Aortic smooth muscle cell (primary cell): ENCODE measurements at places on chromosomes 11 and 22. TPM values are rescaled to one million over a fixed set of nuclear protein-coding genes. Genes with fewer than 3 reads are reported as not detected.

Gene TEX12
- total RNA-seq: 0.12 and 0.13 TPM in 2 replicates

Gene KRTAP5-11
- total RNA-seq: not detected in 2 replicates

Gene ANO9
- not detected in 2 replicates for total RNA-seq

Gene MYO18B
- 1.2 and 11.1 TPM in 2 replicates for total RNA-seq

Gene SLC6A5
- total RNA-seq: not detected in 2 replicates

Gene ROM1
- 10.3 and 10.6 TPM in 2 replicates for total RNA-seq

Gene SAA1
- not detected in 2 replicates for total RNA-seq

Gene BIRC2
- 53.1 and 55.6 TPM in 2 replicates for total RNA-seq

Gene C11orf86
- not detected in 2 replicates for total RNA-seq

Gene JHY
- total RNA-seq: 1.1 and 2.0 TPM in 2 replicates

Gene ARHGAP20
- total RNA-seq: 6.5 and 9.0 TPM in 2 replicates

Gene MS4A4E
- total RNA-seq: not detected in 2 replicates

Gene PKP3
- total RNA-seq: 0.81 and 1.3 TPM in 2 replicates

Gene FOLR1
- total RNA-seq: not detected in 2 replicates

Gene TRIOBP
- 114 and 150 TPM in 2 replicates for total RNA-seq

Gene GVQW3
- 2.1 and 2.4 TPM in 2 replicates for total RNA-seq
